ENCODE measurements at places on chromosomes 16 and 17.

- no peak overlapping the region for H3K27ac ChIP-seq
- H3K4me3 ChIP-seq = no peak overlapping the region
- peaks cover 2% of the 10 kb centered on the region for H3K4me1 ChIP-seq
- H3K27me3 ChIP-seq = no peaks in the 10 kb centered on the region
- no peak for DNase-seq
Measured at GRCh38 chr16:12341423-12341822, 364.9 kb downstream of the SNX29 start.

GRCh38 chr17:65817951-65818350 is 256.5 kb upstream of the AXIN2 start:
- no peaks in the 10 kb centered on the region for H3K4me1 ChIP-seq
- H3K36me3 ChIP-seq = no peaks in the 10 kb centered on the region
- no peaks in the 10 kb centered on the region for H3K27me3 ChIP-seq

GRCh38 chr16:578870-579405 is 9.2 kb downstream of the PIGQ start:
- H3K27me3 ChIP-seq = no peaks in the 10 kb centered on the region
- H3K4me1 ChIP-seq = peaks cover 10% of the 10 kb centered on the region
- no peak for DNase-seq
- H3K36me3 ChIP-seq = peaks cover 19% of the 10 kb centered on the region
- H3K27ac ChIP-seq = no peak overlapping the region

DNA sequence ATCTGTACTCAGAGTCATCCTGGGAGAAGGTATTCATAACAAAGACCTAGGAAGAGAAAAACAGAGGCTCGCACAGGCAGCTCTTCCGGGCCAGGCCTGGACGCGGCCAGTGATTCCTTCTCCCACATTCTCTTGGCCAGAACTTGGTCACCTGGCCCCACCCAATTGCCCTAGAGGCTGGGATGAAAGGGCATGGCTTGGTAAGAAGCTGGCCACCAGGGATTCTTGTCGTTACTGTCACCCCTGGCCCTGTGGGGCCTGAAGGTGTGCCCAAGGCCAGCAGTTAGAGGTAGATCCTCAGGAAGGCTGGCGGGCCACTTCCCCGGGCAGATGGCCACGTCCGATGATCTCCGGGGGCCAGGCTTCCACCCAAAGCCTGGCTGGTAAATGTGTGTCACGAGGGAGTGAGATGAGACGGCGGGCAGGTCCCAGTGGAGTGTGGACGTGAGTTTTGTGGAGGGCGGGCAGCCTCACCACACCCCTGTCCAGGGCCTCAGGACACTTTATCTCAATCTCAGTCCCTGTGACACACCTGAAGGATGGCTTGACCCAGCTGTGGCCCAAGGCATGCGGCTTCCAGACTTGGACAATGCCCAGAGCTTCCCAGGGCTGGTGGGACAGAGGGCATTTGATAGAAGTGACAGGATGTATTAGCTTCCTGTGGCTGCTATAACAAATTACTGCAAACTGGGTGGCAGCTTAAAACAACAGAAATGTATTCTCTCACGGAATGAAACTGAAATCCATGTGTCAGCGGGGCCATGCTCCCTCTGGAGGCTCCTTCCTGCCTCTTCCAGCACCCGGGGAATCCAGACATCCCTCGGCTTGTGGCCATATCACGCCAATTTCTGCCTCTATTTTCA is 66.3 kb upstream of the GSE1 start:
- H3K27me3 ChIP-seq = no peaks in the 10 kb centered on the region
- H3K27ac ChIP-seq = no peak overlapping the region
- no peak for DNase-seq
- no peaks in the 10 kb centered on the region for H3K36me3 ChIP-seq
- no peak overlapping the region for H3K4me3 ChIP-seq
- no peaks in the 10 kb centered on the region for H3K4me1 ChIP-seq

DNA sequence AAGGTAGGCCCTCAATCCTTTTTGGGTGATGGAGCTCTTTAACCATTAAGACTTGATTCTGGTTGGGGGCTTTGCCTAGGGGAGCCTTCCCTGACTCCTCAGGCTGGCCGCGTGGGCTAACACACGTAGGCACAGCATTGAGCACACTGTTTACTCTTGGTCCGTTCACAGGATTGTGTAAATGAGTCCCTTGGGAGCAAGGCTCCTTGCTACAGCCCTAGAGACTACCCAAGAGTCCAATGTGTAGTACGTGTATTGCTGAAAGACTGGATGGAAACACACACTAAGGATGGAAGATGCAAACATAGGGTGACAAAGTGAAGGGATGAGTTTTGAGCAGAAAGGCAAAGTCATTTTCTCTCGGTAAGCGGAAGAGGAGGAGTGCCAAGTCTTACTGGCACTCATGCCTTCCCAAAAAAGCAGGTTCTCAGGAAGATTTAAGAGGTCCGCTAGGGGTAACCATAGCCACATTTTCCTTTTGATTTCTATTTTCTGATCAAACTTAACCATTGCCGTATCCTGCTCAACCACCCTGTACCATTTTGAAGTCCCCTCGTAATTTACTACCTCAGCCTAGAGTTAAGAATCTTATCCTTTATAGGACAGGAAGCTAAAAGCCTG is 911 bp upstream of the ITGA2B start:
- no peaks in the 10 kb centered on the region for H3K36me3 ChIP-seq
- H3K27me3 ChIP-seq = no peaks in the 10 kb centered on the region
- H3K27ac ChIP-seq = no peak overlapping the region
- DNase-seq = no peak

GRCh38 chr16:64352246-64352645 is 769.6 kb downstream of the CDH11 start:
- H3K27ac ChIP-seq = no peak overlapping the region
- no peaks in the 10 kb centered on the region for H3K27me3 ChIP-seq
- no peaks in the 10 kb centered on the region for H3K4me1 ChIP-seq
- H3K4me3 ChIP-seq = no peak overlapping the region
- no peak for DNase-seq

GRCh38 chr17:79330229-79330628 is 255.6 kb downstream of the ENGASE start:
- no peaks in the 10 kb centered on the region for H3K27me3 ChIP-seq
- H3K27ac ChIP-seq = no peak overlapping the region
- no peak for DNase-seq
- H3K4me1 ChIP-seq = no peaks in the 10 kb centered on the region
- no peaks in the 10 kb centered on the region for H3K36me3 ChIP-seq

GRCh38 chr16:19835968-19836421 is 48.7 kb downstream of the GPRC5B start:
- no peaks in the 10 kb centered on the region for H3K36me3 ChIP-seq
- H3K27me3 ChIP-seq = no peaks in the 10 kb centered on the region
- DNase-seq = no peak
- no peak overlapping the region for H3K4me3 ChIP-seq
- no peak overlapping the region for H3K27ac ChIP-seq

DNA sequence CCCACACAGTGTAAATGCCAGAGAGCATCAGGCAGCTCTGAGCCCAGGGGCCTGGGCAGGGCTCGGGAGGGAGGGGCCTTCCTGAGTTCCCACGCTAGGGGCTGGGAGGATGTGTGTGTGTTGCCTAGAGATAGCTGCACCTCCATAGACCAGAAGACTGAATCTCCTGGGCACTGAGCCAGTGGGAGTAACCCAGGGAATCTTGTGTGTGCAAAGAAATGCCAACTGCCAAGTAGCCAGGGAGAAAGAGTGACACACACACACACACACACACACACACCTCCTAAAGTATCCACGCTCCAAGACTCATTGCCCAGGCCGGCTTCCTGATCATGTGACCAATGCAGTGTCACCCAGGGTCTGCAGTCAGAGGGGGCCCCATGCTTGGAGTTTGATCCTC is 166.2 kb upstream of the RPL38 start:
- H3K36me3 ChIP-seq = no peaks in the 10 kb centered on the region
- H3K4me1 ChIP-seq = peaks cover 2% of the 10 kb centered on the region
- no peaks in the 10 kb centered on the region for H3K27me3 ChIP-seq
- H3K4me3 ChIP-seq = no peak overlapping the region
- H3K27ac ChIP-seq = no peak overlapping the region

DNA sequence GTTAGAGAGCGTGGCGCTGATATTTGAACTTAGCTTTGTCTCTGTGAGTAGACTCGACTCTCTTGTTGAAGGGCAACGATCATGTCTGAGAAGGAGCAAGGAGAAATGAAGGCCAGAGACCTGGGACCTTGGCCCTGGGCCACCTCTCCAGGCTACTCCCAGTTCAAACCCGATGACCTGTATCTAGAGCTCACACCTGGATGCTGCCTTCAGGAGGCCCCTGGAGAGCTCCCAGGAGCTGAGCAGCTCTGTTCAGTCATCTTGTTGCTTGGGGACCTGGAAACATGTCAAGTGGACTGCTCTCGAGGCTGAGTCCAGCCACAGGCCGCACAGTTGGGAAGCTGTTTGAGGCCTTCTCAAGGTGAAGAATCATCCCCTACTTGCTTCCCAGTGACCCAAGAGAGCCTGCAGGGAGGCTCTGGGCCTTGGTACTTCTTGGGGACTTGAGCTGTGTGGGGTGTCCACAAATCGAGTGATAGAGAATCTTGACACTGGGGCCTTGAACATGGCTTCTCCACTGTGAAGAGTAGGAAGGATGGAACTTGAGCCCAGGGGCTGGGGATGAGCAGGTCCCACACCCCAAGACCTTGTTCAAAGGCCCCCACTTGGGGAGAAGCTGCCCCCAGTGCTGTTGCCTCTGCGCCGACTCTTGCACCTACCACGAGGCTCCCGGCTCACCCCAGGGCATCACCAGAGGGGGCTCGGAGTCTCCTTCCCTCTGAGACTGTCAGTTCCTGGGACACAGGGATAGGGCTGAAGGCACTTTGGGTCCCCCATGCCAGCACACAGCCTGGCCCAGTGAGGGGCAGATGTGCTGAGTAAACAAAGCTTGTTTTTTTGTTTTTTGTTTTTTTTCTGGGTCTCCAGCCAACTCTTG is 112.1 kb downstream of the IRX5 start:
- H3K27ac ChIP-seq = no peak overlapping the region
- DNase-seq = no peak
- no peaks in the 10 kb centered on the region for H3K36me3 ChIP-seq
- H3K4me1 ChIP-seq = no peaks in the 10 kb centered on the region

GRCh38 chr17:1963250-1963649 is 61.9 kb downstream of the RTN4RL1 start:
- no peak for DNase-seq
- H3K27ac ChIP-seq = no peak overlapping the region
- no peaks in the 10 kb centered on the region for H3K36me3 ChIP-seq
- no peak overlapping the region for H3K4me3 ChIP-seq
- no peaks in the 10 kb centered on the region for H3K27me3 ChIP-seq

DNA sequence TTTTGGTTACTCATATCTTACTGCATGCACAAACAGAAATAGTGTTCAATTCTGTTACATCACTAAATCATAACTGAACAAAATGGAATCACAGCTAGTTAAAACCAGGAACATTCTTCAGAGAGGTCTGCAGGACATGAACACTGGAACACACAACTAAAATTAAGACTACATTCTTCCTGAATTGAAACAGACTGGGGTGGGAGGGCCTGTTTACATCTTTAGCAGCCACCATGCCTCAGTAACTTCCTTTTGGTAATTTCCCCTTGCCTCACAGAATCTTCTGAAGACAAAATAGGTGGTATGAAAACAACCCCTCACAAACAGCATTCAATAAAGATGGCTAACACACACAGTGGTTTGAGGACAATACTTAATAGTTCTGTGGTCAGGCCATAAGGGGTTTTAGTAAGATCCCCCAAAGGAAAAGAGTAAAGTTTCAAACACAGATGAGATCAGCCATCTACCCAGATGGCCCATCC is 6.5 kb downstream of the MARF1 start:
- H3K36me3 ChIP-seq = peaks cover 14% of the 10 kb centered on the region
- H3K27me3 ChIP-seq = no peaks in the 10 kb centered on the region
- no peaks in the 10 kb centered on the region for H3K4me1 ChIP-seq
- no peak overlapping the region for H3K4me3 ChIP-seq
- H3K27ac ChIP-seq = no peak overlapping the region

DNA sequence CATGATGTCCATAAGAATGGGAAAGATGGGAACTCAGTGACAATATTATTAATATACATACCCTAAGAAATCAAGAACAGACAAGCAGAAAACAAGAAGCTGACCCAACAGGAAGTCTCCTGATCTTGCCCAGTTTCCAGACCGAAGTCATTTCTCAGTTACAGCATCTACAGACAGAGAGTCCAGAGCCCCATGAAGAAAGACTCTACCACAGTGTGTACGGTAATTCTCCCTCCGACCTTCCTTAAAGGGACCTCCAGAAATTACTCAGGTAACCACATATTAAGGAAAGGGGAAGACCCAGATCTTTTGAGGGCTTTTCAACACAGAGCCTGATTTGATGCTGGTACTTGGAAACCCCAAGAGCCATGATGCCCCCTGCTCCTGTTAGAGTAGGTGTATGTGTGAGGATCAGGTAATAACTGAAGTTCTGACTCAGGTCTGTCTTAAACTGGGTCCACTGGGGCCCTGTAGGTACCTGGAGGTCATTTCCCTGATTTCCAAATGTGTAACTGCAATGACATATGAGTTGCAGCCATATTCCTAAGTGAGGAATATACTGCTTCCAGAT is 132.4 kb downstream of the ABCA8 start:
- DNase-seq = no peak
- H3K4me1 ChIP-seq = no peaks in the 10 kb centered on the region
- H3K4me3 ChIP-seq = no peak overlapping the region
- H3K27me3 ChIP-seq = no peaks in the 10 kb centered on the region

- H3K4me1 ChIP-seq = peaks cover 2% of the 10 kb centered on the region
- no peak for DNase-seq
- no peak overlapping the region for H3K4me3 ChIP-seq
Measured at GRCh38 chr17:67628580-67629013, 89.1 kb upstream of the NOL11 start.

DNA sequence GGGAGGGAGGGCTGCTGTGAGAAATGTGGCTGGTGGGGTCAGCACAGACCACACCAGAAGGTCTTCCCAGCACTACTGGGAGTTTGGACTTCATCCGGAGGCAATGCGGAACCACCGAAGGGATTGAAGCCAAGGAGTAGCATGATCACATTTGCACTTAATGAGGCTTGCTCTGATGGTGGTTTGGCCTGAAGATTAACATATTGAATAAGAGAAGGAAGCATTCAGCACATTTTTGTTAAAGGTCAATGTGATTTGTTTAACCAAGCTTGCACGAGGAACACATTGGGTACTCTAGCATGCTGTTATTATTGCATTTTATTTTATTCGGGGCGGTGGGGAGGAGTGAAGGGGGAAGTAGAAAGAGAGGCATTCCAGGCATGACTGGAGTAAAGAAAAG is 378.6 kb downstream of the UTP18 start:
- H3K36me3 ChIP-seq = no peaks in the 10 kb centered on the region
- H3K4me3 ChIP-seq = no peak overlapping the region
- H3K27me3 ChIP-seq = no peaks in the 10 kb centered on the region
- H3K27ac ChIP-seq = no peak overlapping the region
- peaks cover 6% of the 10 kb centered on the region for H3K4me1 ChIP-seq
- no peak for DNase-seq
